ENCODE measurements at places on chromosomes 16 and 17.

DNA sequence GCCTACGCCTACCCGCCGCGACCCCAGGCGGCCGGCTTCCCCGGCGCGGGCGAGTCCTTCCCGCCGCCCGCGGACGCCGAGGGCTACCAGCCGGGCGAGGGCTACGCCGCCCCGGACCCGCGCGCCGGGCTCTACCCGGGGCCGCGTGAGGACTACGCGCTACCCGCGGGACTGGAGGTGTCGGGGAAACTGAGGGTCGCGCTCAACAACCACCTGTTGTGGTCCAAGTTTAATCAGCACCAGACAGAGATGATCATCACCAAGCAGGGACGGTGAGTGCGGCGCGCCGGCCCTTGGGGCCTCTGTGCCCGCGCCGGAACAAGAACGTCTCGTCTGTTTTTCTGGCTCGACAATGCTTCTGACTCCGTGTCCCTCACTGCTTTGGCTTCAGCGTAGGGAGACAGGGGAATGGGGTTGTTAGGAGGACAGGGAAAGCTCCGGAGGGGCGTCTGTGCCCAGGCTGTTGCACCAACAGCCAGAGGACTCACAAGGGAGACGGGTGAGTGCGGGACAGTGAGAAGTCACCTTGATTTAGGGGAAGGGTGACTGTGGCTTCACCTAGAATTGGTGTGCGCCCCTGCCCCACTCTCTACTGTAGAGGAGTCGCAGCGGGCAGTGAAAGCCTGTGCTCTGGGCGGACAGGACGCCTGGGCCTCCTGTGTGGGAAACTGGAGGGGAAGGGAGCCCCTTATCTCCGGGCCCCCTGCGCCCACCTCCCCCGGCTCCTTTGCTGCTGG is 806 bp downstream of the TBX21 start:
- ATAC-seq = peak; percentile 36

DNA sequence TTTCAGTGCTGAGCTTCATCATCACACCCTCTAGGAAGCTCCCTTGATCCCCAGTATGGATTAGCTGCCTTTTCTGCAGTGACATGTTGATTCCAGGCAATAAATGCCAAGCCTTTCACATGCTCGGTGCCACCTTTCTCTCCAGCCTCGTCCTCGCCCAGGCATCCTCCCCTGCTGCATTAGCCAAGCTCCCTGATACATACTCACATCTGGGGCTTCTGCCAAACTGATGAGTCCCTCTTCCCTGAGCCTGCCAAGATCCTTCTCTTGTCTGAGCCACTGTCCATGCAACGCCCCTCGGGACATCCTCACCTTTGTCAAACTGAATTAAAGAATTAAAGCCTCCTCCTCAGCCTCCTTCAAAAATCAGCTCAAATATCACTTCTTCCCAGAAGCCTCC is 538.5 kb upstream of the CDH11 start:
- peak; percentile 60 for ATAC-seq

GRCh38 chr16:56728980-56729734 is 772 bp upstream of the NUP93 start:
- ATAC-seq = peak; percentile 39

- ATAC-seq = no peak
Measured at GRCh38 chr16:65212791-65213190, 90.9 kb upstream of the CDH11 start.

DNA sequence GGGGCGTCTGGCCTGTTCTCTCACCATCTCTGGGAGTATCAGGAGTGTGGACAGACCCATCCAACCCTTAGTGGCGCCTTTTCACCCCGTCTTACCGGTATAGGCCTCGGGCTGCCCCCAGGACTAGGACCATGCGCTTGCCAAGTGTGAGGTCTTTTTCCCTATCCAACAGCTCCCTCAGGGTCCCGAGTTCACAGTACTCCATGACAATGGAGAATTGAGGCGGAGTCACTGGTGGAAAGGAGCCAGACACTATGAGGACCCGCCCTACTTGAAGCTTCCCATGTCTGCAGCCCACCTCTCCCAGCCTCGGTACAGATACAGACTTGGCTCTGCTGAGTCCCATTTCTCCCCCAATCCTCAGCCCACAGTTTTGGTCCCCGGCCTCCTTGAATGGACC is 15.9 kb upstream of the RFWD3 start:
- ATAC-seq = no peak
